Putamen (tissue), 1 donor: ENCODE measurements at places on chromosomes 12 and 14.
A peak's percentile ranks its signal among the peaks of the same experiment; 100 is the strongest.

DNA sequence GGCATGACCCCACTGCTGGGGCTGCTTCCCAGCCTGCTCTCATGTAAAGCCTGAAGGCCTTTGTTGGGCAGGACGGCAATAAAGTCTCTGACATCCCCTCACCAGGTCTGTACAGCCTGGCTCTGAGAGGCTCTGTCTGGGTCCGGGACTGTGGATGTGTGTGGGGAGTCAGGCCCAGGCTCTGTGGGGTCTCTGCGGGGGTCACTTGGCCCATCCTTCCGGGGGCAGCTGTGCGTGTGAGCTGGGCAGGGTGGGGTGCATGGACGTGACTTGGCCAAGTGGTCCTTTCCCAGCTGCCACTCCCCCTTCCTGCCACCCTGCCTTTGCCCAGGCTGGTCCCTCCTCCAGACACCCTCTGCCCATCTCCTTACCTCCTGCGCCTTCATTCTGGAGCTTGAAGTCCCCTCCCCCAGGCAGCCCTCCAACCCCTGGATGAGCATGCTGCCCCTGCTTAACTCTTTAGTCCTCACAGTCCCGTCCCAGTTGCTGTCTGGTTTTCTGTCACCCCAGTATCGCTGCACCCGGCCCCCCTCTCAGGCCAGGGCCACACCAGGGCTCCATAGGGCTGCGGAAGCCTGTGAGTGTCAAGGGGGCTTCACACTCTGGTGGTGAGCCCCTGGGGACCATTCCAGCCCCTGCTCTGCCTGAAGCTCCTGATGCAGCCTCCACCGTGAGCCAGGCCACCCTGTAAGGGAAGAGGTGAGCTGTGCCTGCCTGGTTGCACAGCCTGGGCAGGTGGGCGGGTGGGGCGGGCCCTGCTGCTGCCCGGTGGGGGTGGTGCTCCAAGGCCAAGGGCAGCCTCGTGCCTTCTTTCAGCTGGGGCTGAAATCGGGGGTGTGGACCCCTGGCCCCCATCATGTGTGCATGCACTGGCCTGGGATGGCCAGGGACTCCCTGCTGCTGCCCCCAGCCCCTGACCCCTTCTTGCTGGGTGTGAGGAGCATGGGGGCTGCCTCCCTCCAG lies 25.5 kb upstream of the KIF26A start:
- no peak for DNase-seq

DNA sequence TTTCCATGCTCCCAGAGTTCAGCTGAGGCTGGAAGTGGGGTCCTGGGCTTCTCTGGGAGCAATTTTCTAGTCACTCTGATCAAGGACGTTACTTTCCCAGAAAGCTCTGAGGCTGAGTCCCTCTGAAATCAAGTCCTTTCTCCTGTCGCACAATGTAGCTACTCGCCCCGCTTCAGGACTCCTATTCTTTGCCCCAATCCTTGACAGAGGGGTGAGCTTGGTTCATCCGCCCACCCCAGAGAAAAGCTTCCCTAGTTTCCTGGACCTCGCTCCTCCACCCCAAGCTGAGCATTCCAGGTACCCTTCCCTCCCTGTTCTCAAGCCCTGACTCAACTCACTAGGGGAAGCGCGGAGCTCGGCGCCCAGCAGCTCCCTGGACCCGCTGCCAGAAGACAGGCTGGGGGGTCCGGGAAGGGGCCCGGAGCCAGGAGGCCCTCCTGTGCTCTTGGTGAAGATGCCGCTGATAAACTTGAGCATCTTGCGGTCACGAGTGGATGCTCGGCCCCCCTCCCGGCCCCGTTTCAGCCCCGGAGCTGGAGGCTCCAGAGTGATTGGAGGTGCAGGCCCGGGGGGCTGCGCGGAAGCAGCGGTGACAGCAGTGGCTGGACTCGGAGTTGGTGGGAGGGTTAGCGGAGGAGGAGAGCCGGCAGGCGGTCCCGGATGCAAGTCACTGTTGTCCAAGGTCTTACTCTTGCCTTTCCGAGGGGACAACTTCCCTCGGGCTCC lies 1.6 kb downstream of the AGAP2 start:
- DNase-seq = no peak

DNA sequence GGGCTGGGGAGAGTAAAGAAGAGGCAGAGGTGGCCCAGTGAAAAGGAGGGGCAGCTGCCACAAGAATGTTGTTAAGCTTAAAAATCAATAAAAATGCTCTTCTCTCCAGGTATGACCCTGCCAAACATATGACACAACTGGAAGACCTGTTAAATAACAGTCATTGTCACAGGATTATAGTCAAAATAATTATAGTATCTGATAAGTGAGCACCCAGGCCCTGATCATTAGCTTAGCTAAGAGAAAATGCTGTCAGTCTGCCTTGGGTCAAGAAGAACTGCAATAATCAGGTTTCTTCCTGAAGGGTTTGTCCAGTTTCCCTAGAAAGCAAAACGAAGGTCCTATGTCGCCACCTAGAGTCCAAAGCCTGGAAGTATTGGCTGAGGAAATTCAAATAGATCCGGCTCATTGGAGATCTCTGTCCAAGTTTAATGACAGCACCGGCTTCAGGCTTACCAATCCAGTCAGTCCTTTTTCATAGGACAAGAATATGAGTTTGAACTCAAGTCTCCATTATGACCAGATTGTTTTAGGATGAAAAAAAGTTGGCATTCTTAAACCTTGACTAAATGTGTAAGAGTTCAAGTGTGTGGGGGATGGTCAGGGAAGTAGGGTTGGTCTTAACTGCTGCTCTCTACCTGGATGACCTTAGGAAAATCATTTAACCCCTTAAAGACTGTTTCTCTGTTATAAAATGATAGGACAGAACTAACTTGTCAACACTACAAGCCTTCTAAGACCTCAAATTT lies 22.5 kb upstream of the NKX2-8 start:
- peak; percentile 47 for DNase-seq

- DNase-seq = no peak
Measured at GRCh38 chr12:88944397-88944796, 364.1 kb upstream of the KITLG start.

- DNase-seq = no peak
Measured at GRCh38 chr12:111248236-111249017, 120.5 kb downstream of the PHETA1 start.

DNA sequence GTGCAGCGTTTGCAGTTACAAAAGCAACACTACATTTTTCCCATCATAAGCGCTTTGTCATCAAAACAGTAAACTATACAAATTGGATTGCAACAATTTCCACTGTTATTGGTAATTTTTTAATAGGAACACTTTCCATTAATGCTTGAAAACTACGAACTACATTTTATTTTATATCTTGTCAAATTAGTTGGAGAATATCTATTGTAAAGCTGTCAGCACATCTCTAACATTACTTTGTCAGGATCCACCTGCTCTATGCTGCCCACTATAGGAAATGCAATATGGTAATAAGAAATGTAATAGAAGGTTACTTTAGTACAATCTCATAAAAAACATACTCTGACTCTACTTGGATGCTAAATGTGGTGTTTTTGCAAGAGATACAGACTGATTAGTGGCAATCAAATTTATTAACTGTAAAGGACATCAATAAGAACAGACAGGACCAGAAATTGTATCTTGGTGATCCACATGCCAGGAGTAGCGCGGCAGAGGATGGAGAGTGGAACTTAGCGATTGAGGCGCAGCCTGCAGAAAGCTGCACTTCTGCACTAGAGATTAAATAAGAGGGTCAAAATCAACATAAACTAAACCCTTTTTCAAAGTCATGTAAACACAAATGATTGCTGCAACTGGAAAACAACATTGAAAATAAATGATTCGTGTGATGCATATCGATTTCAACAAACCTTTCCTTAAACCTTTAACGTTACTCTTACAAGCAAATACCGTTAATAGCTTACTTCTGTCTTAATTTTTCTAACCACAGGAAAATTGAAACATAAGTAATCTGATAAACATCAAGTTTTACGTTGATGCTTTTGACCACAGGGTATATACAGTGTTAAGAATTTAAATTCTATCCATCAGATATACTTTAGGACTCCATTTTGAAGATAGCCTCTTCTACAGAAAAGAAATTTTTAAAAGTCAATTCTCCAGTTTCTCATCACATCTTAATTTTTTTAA lies 3.6 kb upstream of the ARID2 start:
- DNase-seq = peak; percentile 66

DNA sequence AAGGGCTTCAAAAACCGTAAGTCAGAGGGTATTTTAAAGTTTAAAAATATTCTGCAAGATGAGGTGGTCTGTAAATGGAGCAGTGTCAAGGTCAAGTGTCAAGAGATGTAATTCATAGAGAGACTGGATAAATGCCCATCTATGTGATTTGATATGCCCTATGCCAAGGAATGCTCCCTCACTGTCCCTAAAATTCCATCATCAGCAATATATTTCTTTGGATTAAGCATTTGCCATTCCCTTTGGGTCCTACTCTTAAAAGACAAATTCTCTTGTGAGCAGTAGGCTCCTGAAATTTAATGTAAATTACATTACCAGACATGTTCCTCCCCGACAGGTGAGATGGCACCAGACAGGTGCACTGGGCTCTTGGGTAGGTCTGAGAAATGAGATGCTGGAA lies 16.0 kb upstream of the FOS start:
- no peak for DNase-seq

- peak; percentile 55 for DNase-seq
Measured at GRCh38 chr12:69846976-69847375, 21.9 kb downstream of the MYRFL start.

- no peak for DNase-seq
Measured at GRCh38 chr12:51219322-51219721, 1.5 kb upstream of the POU6F1 start.

DNA sequence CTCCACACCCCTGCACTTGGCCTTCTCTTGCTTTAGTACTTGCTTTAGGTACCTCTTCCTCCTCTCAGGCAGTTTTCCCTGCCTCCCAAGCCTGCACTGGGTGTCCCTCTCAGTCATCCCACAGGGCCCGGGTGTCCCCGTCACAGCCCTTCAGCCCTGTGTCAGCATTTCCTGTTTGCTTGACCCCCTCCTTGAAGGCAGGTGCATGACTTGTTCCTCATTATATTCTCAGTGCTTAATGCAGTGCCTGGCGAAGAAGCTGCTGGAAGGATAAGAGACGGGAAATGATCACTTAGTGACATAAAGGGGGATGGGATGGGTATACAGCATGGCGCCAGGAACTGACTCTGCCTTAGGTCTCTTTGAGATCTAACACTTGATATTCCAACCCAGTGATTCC lies 61.5 kb downstream of the IQSEC3 start:
- DNase-seq = no peak

DNA sequence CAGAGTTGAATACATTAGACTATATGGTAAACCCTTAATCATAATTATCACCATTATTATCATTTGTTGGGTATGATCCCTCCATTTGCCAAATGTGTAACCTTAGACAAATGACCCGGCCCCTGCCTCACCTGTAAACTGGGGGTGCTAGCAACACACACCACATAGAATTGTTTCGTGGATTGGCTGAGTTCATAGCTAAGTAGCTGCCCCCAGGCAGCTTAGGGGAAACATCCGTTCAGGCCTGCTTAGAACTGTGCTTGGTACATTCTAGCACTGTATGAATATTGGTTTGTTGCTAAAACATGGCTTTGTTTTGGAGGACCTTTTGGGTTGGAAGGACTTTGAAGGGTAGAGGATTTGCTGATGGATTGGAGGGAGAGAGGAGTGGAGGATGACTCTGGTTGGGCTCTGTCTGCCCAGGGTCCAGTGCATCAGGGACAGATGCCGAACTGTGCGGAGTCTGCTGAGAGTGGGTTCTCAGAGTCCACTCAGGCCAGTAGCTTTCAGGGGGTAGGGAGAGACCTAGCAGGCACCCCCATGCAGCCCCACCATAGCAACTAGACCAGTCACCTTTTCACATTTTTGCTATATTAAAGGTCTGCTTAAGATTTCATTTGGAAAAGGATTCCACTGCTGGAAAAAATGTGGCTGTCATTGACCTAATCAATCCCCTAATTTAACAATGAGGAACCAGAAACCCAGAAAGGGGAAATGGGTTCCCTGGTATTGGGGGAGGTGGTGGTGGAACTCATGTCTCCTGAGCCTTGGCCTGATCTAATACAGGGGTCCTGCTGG lies 2.2 kb downstream of the RIN3 start:
- DNase-seq = no peak

DNA sequence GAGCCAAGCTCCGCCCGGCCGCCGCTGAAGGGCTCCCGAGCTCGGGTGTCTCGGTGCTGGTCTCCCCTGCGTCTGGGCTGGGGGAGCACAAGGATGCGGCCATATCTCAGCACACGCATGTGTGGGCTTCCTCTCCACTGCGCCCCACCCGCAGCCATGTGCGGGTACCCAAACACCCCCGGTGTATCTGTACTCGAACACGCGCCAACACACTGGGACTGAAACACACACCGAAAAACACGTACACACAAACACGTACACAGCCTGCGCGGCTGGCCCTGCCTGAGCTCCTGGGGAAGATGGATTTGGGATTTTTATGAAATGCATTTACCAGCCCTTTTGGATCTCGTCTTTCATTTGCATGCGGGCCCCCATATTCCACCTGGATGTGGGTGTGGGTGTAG lies 897 bp upstream of the TBX3 start:
- no peak for DNase-seq

GRCh38 chr12:91630596-91631293 lies 448.1 kb upstream of the DCN start:
- no peak for DNase-seq

GRCh38 chr14:68392393-68393141 lies 400.3 kb downstream of the ZFP36L1 start:
- peak; percentile 40 for DNase-seq

DNA sequence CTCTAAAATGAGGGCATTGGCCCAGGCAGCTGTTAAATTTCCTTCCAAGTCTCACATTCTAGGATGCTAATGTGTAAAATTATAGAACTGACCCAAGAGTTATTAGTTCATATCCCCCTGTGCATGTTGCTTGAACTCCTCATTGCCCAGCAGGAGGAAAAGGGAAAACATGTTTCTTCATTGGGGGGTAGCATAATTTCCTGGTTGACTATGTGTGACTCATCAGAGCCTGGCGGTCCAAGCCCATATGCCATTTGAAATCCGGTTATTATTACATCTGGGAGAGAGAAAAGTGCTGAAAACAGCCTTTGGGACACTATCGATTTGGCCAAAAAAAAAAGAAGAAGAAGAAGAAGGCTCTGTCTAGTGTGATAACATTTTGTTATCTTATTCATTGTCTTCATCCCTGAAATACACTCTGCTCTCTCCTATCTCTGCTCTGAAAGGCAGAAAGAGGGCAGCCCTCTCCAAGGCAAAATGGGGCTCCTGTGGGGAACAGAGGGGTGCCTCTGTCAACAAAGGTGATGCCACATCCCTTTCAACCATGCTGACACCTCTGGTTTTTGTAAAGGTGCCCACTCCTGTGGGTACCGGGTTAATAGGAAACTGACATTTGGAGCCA lies 114.2 kb downstream of the DAD1 start:
- no peak for DNase-seq

GRCh38 chr14:94480809-94481208 lies 4.8 kb upstream of the SERPINA9 start:
- DNase-seq = no peak

GRCh38 chr14:65501328-65501727 lies 88.8 kb downstream of the FUT8 start:
- no peak for DNase-seq
